ENCODE measurements at places on chromosomes 3 and 15.

- no peak for DNase-seq
These were observed 17.1 kb downstream of the SNX1 start for GRCh38 chr15:64112904-64113303.

DNA sequence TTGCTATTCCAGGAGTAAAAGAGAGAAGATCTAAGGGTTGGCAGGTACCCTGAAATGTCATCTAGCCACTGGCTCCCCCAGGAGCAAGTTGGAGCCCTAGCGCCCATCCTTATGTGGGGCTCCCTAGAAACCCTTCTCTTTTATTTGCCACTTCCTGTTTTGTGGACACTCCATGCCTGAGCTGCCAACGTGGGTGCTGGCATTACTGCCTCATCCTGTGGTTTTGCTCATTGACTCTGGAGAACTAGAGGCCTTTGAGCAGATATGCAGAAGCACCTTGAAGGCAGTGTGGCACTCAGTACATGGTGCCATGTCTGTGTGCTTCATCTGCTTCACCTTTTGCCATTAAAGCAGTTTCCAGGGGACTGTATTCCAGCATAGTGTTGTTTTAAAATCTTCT, 8.1 kb downstream of the EDEM1 start:
- no peak for DNase-seq

GRCh38 chr3:5188419-5189221, 1.1 kb downstream of the EDEM1 start:
- peak; percentile 65 for DNase-seq

DNA sequence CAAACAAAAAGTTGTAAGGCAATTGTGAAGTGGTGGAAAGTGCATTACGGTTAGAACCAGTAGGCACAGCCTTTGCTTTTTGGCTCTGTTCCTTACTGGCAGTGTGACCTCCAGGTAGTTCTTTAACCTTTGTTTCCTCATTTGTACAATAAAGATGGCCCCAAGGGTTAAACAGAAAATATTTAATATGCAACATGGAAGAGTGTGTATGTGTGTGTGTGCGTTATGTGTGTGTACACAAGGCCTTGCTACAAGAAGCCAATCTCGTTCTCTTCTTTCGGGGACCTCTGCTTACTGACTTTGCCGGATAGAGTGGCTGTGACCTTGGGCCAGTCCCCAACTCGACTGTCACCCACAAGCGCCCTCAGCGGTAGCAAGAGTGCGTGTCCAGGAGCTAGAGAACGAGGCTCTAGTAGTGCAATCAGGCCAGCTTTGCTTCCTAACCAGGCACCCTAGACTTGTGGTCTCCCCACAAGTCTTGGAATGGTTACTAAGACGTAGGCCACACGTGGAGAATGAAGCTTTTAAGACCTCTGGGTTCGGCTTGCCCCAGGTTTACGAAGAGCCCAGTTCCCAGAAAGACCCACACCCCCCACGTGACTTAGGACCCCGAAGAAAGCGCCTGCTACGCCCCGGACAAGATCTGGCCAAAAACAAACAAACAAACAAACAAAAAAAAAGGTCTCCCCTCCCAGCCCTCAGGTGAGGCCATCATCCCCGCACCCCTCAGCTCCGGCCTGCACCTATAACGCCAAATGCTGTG, 593 bp downstream of the CIAO2A start:
- no peak for DNase-seq

- no peak for DNase-seq
These were observed 188.4 kb downstream of the TBC1D5 start for GRCh38 chr3:17554078-17554477.

- DNase-seq, result no peak
These were observed at the start of gene SLC38A3 for GRCh38 chr3:50204804-50205412. TSS of gene SLC38A3 (plus strand) at chr3:50205271. CDS start at chr3:50214200, 8,929 bp downstream.

DNA sequence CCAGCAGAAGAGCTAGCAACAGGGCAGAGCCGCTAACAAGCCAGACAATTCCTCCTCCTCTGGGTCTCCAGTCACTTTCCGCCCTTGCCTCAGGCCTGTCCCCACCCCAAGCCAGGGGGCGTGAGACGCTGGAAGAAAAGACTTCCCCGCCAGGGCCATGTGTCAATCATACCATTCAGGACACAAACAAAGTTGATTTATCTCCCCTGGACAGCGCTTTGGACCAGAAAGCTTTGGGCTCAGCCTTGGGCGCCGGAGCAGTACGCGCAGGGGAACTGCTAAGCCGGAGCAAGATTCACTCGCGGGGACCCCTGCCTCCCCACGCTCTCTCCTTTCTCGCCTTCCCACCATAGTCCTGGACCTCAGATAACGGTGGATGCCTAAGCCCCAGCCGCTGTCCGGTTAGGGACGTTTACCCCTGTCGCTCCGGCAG, 479 bp downstream of the LRRC2 start:
- DNase-seq, result no peak

DNA sequence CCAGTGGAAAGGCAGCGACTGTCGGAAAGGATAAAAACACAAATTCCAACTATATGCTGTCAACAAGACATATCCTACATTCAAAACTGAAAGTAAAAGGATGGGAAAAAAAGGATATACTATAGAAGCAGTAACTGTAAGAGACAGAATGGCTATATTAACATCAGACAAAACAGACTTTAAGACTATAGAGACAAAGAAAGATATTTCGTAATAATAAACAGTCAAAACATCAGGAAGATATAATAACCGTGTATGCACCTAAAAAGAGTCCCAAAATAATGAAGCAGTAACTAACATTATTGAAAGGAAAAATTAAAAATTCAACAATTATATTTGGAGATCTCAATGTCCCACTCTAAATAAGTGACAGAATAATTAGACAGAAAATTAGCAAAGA, 48.2 kb downstream of the ZNF148 start:
- no peak for DNase-seq

Measured in memory B cell (primary cell).